Tongue (tissue), 3 donors: ENCODE measurements at places on chromosomes 6 and 20.
A peak's percentile ranks its signal among the peaks of the same experiment; 100 is the strongest.

DNA sequence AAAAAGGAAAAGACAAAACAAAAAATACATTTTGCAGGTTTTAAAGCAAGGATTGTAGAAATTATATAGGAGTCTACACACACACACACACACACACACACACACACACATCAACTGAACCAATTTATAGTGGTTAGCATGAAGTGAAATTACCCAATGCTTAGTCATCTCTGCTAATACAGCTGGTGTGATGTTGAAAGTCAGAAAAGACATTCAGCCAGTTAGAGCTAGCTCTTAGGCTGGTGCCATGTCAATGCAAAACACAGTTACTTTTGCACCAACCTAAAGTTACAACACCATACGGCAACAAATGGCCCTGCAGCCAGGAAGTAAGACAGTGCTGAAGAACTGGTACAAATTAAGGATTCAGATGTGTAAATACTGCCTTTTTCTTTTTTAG, 15.2 kb downstream of the FAM210B start:
- no peak for DNase-seq

GRCh38 chr6:131015630-131016263, 47.3 kb downstream of the EPB41L2 start:
- peak; percentile 64 for DNase-seq

- no peak for DNase-seq
Measured at GRCh38 chr6:63663147-63663955, 27.7 kb downstream of the PHF3 start.

GRCh38 chr6:110180228-110181008, at the start of gene CDC40:
Gene CDC40, plus strand, starts transcription at chr6:110180427. Its CDS starts 18 bp downstream, at chr6:110180445.
- no peak for DNase-seq

- no peak for DNase-seq
Measured at GRCh38 chr6:42709871-42710270, 12.5 kb downstream of the PRPH2 start.

GRCh38 chr6:51559059-51559458, 528.4 kb downstream of the PKHD1 start:
- no peak for DNase-seq

DNA sequence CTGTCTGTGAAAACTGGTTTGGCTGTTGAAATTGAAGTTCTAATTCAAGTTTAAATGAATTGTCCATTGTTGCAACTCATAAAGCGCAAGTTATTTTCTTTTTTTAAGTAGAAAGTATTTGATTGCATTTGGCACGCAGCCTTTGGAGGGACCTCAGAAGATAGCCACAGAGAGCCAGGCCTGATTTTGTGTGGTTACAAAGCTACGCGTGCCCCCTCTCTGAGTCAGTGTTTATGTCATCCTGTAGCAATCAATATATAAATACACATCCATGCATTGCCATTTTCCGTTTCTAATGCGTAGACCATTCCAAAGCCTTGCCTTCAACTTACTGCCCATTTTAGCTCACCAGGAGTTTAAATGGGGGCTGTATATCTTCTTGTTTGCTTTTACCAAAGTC, 173.2 kb downstream of the TMEM242 start:
- no peak for DNase-seq
